ENCODE measurements at places on chromosomes 3 and 15. TPM values are rescaled to one million over a fixed set of nuclear protein-coding genes. Genes with fewer than 3 reads are reported as not detected.

The HACD2 gene
- 19.8 TPM for total RNA-seq

The FBXO40 gene
- total RNA-seq = not detected

The ISLR2 gene
- 0.60 TPM for total RNA-seq

The GYG1 gene
- total RNA-seq = 38.3 TPM

The TFDP2 gene
- total RNA-seq = 16.9 TPM

The CAND2 gene
- 3.2 TPM for total RNA-seq

The ARHGEF26 gene
- total RNA-seq = 3.6 TPM

The SCN11A gene
- total RNA-seq = not detected

The ACSBG1 gene
- total RNA-seq = not detected

The ANKRD34C gene
- not detected for total RNA-seq

The PLS1 gene
- total RNA-seq = 2.7 TPM

The SLCO2A1 gene
- not detected for total RNA-seq

The KCNAB1 gene
- 3.5 TPM for total RNA-seq

The C3orf70 gene
- total RNA-seq = 1.5 TPM

The CHDH gene
- total RNA-seq = not detected

The TGM5 gene
- not detected for total RNA-seq

The CD96 gene
- total RNA-seq = not detected

The WDR82 gene
- total RNA-seq = 65.0 TPM

The TMCO5A gene
- total RNA-seq = not detected

The PLCB2 gene
- not detected for total RNA-seq

The SLC9C1 gene
- total RNA-seq = 0.30 TPM

The BBX gene
- total RNA-seq = 78.2 TPM

The RAB27A gene
- 12.0 TPM for total RNA-seq

The GOLGA6L9 gene
- 3.3 TPM for total RNA-seq

The A4GNT gene
- total RNA-seq = not detected

The ADAMTS17 gene
- total RNA-seq = 0.37 TPM

The CHRM5 gene
- not detected for total RNA-seq

The LNP1 gene
- total RNA-seq = 3.3 TPM

The MEIS2 gene
- total RNA-seq = 63.4 TPM

The COL7A1 gene
- total RNA-seq = 55.2 TPM

The TTC21A gene
- total RNA-seq = 3.5 TPM

The FSTL1 gene
- 2,453 TPM for total RNA-seq

The C3orf85 gene
- not detected for total RNA-seq

The LOXL1 gene
- 143 TPM for total RNA-seq

The RPL4 gene
- 3,314 TPM for total RNA-seq

The GHRL gene
- total RNA-seq = not detected

The CCR1 gene
- not detected for total RNA-seq
